Motor neuron (in vitro differentiated cells): ENCODE measurements at places on chromosomes 7 and 10. TPM values are rescaled to one million over a fixed set of nuclear protein-coding genes. Genes with fewer than 3 reads are reported as not detected.

The SEMA3E gene
- total RNA-seq = 11.7 and 12.6 TPM in 2 replicates

- no peak for ATAC-seq
Measured at GRCh38 chr10:93406364-93407145, 75.6 kb downstream of the MYOF start.

The STK31 gene
- total RNA-seq = 0.71 and 1.7 TPM in 2 replicates

GRCh38 chr7:85765698-85766298, 578.9 kb upstream of the SEMA3D start:
- ATAC-seq = no peak

The SPDYE2B gene
- not detected in 2 replicates for total RNA-seq

The NKX2-3 gene
- 0.09 TPM in 1 of 2 replicates, not detected in the other for total RNA-seq

GRCh38 chr10:126351021-126351420, 37.3 kb downstream of the ADAM12 start:
- no peak for ATAC-seq
